ENCODE measurements at places on chromosomes 13 and 19. TPM values are rescaled to one million over a fixed set of nuclear protein-coding genes. Genes with fewer than 3 reads are reported as not detected.

The ETV2 gene
- 1.2 TPM for total RNA-seq

DNA sequence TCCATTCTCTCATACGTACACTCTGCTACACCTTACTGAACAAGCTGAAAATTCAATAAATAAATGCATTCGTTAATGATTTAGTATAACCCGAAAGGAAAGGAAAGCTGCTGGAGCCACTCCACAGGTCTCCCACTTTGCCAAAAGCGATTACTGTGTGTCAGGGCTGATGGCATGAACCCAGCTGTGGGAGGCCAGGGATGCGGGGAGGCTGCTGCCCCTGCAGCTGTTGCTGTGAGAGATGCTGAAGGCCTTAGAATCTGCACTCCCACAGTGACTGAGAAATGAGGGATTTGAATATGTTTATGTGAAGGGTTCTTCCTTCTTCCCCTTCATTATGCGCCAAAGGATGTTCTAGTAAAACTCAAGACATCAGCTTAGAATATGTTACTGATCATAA is 58.7 kb upstream of the NBEA start:
- DNase-seq, result no peak

DNA sequence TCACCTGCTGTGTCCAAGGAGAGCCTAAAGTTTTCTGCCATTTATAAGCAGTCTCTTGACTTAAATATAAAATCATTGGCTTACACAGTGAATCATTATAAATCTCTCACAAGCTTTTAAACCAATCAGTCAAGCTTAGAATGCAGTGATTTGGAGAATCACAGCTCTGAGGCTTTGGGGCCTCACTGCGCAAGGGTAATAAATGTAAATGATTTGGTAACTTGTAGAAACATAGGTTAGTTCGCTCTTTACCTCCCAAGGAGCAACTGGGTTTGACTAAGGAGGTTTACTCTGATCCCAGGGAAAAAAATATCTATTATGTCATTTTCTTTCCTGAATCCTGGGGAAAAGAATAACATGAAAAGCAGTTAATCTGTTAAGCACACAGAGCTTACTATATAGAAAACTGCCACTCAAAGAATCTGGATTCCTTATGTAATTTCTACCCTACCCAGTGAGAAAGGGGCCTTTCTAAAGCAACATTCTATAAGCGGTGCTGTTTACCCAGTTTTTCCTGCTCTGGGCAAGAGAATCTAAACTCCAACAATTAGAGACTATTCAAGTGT is 128.2 kb downstream of the MZT1 start:
- DNase-seq, result no peak

- no peak for DNase-seq
Observed at GRCh38 chr13:45592758-45593157, 22.8 kb downstream of the ERICH6B start.

The ENOX1 gene
- total RNA-seq, result 0.09 TPM

The MYO16 gene
- not detected for total RNA-seq

DNA sequence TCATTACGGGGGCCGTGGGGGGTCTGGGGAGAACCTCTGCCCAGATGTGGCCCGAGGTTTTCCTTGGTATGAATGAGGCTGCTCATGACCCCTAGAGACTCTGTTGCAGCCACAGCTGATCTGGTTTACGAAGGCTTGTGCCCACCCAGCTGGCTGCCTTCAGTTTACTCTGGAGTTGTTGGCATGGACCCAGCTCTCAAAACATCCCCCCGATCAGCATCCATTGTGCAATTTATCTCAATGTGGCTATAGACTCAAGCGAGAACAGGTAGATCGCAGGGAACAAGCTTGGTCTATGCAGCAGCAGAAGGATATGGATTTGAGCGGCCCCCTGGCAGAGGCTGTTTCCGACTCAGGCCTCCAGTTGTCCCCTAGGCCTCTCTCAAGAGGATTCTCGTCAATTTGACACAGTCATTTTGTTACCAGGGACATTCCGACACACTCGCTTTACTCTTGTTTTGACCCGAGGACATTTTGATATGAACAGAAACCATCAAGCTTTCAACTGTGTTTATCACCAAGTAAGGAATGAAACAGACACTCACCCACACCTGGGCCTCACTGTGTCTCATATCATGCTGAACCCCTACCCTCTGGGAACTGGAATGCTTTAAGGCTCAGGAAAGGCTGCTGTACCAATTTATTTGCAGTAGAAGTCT is 161.5 kb downstream of the KATNAL1 start:
- DNase-seq, result peak; percentile 65

The ZNF90 gene
- total RNA-seq, result 21.4 TPM

The CGB3 gene
- total RNA-seq, result not detected

The ZNF208 gene
- 1.6 TPM for total RNA-seq

DNA sequence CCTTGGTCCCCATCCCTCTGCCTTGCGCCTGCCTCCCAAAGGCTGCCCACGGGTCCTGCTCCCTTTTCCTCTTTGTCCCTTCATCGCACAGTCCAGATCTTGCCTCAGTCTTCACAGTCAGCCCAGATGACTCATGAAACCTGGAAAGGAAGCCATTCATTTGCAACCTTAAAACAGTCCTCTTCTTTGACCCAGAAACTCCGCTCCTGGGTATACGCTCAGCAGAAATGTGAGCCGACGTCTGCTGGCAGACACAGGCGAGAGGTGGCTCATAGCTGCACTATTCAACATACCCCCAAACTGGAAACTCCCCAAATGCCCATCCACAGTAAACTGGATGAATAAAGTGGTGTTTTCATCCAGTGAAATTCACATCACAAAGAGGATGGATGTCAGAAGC is 13.6 kb upstream of the PEPD start:
- no peak for DNase-seq
